ENCODE measurements at places on chromosomes 12 and 14.
A peak's percentile ranks its signal among the peaks of the same experiment; 100 is the strongest.

DNA sequence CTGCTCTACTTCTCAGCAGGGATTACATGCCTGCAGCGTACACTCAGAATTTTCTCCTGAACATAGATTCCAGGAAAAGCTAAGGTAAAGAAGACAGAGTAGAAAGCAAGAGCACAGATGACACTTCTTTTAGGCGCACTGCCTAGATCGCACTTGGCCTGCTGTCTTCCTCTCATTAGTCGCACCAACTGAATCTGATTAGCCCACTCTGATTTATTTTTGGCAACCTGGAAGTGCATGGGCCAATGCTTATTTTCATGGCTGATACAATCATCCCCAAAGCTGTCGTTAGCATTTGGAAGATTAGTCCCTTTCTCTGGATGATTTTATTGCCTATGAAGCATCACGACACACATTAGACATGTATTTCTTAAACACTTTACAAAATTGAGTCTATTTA is 152.5 kb downstream of the PTPRO start:
- H3K4me1 ChIP-seq, result no peaks in the 10 kb centered on the region
- H3K27ac ChIP-seq, result no peak overlapping the region
- DNase-seq, result no peak
- H3K36me3 ChIP-seq, result no peaks in the 10 kb centered on the region
- H3K4me3 ChIP-seq, result no peak overlapping the region

GRCh38 chr12:115109863-115110262 is 425.9 kb upstream of the TBX3 start:
- H3K27ac ChIP-seq, result no peak overlapping the region
- no peaks in the 10 kb centered on the region for H3K27me3 ChIP-seq
- H3K4me3 ChIP-seq, result no peak overlapping the region
- H3K36me3 ChIP-seq, result no peaks in the 10 kb centered on the region

DNA sequence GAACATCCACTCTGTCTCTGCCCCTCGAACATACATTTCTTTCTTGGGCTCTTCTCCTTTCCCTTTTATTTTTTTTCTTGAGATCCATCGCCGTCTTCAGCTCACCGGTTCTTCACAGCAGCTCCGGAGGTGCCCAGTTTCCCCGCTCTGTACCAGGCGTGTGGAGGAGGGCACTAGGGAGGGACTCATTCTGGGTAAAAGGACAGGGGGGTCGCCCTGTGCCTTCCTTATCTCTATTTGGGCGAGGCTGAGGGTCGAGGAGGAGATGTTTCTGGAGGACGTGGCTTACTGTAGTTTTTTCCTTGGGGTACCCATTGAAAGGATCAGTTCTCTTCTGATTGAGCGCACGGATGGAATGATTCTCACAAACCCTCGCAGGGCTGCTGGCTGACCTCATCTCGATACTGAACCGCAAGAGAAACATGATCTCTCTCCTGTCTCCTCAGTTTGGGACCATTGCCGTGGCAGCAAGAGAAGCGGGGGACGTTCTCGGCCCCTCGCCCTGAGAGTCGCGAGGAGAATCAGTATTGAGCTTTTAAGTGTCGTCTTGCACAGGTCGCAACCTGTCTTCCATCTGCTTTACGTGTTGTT is 386 bp downstream of the LIN52 start:
- peak; percentile 35 for DNase-seq
- H3K36me3 ChIP-seq, result no peaks in the 10 kb centered on the region
- no peaks in the 10 kb centered on the region for H3K27me3 ChIP-seq
- peak overlapping the region; percentile 3 for H3K27ac ChIP-seq
- peak overlapping the region; percentile 79 for H3K4me3 ChIP-seq

DNA sequence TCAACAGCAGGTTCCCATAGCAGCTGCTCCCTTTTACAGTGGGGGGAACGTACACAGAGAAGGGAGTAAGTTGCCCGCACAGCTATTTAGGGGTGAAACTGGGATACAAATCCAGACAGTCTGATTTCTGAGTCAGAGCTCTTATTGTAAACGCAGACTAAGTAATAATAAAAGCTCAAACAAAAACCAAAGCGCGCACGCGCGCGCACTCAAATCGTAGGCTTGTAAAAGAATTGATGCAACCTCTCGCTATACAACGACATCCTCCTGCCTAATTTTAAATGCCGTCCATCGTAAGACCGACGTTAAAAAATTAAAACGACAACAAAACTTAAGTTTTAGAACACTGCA is 747 bp upstream of the DACT1 start:
- H3K27ac ChIP-seq, result no peak overlapping the region
- H3K4me1 ChIP-seq, result peaks cover 8% of the 10 kb centered on the region
- H3K4me3 ChIP-seq, result peak overlapping the region; percentile 55
- no peak for DNase-seq

- no peak overlapping the region for H3K4me3 ChIP-seq
- no peak for DNase-seq
- H3K27ac ChIP-seq, result no peak overlapping the region
- peaks cover 48% of the 10 kb centered on the region for H3K27me3 ChIP-seq
Measured at GRCh38 chr12:52689239-52689638, 9.0 kb upstream of the KRT1 start.

DNA sequence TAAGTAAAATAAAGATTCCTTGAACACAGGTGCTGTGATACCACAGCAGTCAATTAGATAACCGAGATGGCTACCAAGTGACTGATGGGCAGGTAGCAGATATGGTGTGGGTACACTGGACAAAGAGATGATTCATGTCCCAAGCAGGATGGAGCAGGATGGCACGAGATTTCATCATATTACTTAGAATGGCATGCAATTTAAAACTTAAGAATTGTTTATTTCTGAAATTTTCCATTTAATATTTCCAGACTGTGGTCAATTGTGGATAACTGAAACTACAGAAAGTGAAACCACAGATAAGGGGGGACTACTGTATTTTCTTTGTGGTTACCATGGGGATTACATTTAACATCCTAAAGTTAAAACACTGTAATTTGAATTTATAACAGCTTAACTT is 7.5 kb upstream of the ZFP36L1 start:
- H3K4me1 ChIP-seq, result no peaks in the 10 kb centered on the region
- no peak overlapping the region for H3K4me3 ChIP-seq
- DNase-seq, result no peak
- H3K27ac ChIP-seq, result no peak overlapping the region
- no peaks in the 10 kb centered on the region for H3K27me3 ChIP-seq

DNA sequence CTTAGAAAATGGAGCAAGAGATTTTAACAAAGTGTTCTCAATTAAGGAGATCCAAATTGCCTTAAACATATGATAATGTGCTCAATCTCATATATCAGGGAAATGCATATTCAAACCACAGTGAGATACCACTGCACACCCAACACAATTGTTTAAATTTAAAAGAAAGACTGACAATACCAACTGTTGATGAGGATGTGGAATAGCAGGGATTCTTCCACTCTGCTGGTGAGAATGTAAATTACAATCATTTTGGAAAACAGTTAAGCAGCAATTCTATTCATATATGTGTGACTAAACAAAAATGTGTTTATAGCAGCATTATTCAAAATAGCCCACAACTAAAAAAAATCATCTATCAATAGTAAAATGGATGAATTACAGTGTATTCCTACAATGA is 144.2 kb downstream of the KICS2 start:
- H3K36me3 ChIP-seq, result no peaks in the 10 kb centered on the region
- H3K27ac ChIP-seq, result no peak overlapping the region
- H3K4me3 ChIP-seq, result no peak overlapping the region
- H3K27me3 ChIP-seq, result no peaks in the 10 kb centered on the region

DNA sequence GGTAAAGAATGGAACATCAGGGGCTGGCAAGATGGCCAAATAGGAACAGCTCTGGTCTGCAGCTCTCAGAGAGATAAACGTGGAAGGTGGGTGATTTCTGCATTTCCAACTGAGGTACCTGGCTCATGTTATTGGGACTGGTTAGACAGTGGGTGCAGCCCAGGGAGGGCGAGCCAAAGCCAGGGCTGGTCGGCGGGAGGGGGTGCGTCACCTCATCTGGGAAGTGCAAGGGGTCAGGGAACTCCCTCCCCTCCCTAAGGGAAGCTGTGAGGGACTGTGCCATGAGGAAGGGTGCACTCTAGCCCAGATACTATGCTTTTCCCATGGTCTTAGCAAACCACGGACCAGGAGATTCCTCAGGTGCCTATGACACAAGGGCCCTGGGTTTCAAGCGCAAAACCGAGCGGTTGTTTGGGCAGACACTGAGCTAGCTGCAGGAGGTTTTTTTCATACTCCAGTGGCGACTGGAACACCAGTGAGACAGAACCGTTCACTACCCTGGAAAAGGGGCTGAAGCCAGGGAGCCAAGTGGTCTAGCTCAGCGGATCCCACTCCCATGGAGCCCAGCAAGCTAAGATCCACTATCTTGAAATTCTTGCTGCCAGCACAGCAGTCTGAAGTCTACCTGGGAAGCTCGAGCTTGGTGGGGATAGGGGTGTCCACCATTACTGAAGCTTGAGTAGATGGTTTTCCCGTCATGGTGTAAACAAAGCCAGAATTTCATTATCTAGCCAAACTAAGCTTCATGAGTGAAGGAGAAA is 317.6 kb downstream of the NELL2 start:
- H3K4me1 ChIP-seq, result no peaks in the 10 kb centered on the region
- no peaks in the 10 kb centered on the region for H3K36me3 ChIP-seq
- H3K27me3 ChIP-seq, result no peaks in the 10 kb centered on the region
- DNase-seq, result no peak
- H3K4me3 ChIP-seq, result no peak overlapping the region

DNA sequence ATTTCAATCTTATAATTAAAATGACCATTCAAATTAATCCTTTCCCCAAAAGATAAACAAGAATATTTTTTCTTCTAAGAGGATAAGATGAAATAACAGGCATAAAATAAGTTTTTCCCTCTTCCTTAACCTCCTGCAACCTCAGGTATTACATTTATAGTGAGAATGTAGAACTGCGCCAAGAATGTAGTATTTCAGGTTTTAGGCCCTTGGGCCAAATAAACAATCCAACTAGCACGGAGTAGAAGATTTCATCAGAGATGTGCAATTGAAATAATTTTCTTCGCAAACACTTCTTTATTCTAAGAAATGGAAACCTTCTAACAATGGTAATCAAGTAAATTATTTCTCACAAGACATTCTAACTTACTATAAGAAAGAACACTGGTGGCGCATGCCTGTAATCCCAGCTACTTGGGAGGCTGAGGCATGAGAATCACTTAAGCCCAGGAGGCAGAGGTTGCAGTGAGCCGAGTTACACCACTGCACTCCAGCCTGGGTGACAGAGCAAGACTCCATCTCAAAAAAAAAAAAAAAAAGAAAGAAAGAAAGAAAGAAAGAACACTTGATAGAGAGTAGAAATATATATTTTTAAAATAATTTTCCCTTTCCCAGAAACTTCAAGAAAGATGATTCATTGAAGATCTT is 100.8 kb downstream of the TAOK3 start:
- no peaks in the 10 kb centered on the region for H3K4me1 ChIP-seq
- H3K27me3 ChIP-seq, result no peaks in the 10 kb centered on the region
- no peak overlapping the region for H3K4me3 ChIP-seq
- DNase-seq, result no peak

DNA sequence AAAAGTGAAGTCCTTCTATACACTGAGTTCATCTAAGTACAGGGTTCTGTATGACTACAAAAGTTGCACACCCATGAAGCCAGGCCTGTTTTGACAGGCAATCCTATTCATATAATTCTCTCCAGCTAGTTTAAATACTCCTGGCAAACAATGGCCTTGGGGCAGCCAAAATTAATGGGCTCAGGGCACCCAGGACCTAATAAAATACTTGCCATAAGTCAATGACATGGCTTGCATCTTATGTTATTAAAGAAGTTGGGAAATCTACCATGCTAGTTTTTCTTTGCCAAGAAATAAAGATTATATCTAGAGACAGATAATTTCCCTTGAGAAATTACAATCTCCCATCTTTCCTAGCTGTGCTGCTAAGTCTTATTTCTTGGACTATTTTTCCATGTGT is 11.1 kb upstream of the TMTC1 start:
- H3K27me3 ChIP-seq, result no peaks in the 10 kb centered on the region
- DNase-seq, result no peak
- no peak overlapping the region for H3K4me3 ChIP-seq

DNA sequence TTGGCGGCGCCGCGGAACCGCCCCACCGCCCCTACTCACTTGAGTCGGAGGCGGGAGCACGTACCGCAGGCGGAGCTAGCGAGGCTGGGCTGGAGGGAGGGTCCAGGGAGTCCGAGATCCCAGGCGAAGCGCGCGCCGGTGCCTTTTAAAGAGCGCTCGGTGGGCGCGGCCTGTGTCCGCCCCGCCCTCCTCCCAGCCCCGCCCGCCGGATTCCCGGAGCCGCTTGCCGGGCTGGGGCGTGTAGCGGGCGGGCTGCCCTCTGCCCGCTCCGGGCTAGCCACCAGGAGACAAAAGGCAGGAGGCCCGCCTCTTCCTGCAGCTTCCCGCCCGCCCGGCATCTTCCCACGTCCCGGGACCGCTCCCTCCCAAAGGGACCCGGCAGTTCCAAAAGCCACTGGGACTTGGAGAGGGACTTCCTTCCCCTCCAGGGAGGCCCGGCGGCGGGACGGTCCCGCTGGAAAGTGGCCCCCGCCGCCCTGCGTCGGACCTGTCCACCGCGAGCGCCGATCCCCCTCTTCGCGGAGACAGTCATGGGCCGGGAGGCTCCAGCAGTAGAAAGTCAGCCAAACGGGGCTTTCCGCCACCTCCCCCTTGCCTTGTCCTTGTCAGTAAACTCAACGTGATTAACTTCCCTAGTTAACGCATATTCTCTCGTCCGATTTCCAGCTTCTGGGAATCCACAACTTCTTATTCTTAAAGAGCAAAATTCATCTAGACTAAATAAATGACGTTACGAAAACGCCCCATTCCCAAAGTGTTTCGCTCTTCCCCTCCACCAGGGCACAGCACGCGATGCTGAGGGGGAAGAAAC is at the start of gene CSRP2:
TSS of gene CSRP2 (minus strand) at position 121 of the 811 bp plus-strand sequence. CDS start 12,759 bp downstream, outside the sequence.
- H3K36me3 ChIP-seq, result peaks cover 2% of the 10 kb centered on the region
- H3K4me1 ChIP-seq, result peaks cover 18% of the 10 kb centered on the region
- peak within 1 kb of the TSS; percentile 87 for H3K27ac ChIP-seq
- peak; percentile 96 for DNase-seq
- peak within 1 kb of the TSS; percentile 89 for H3K4me3 ChIP-seq

- no peak overlapping the region for H3K27ac ChIP-seq
- peaks cover 12% of the 10 kb centered on the region for H3K4me1 ChIP-seq
Measured at GRCh38 chr14:52111583-52111982, 42.7 kb upstream of the NID2 start.

GRCh38 chr14:55771242-55771981 is 191.4 kb downstream of the KTN1 start:
- no peak for DNase-seq
- H3K36me3 ChIP-seq, result no peaks in the 10 kb centered on the region
- no peak overlapping the region for H3K27ac ChIP-seq
- H3K4me1 ChIP-seq, result no peaks in the 10 kb centered on the region

- no peaks in the 10 kb centered on the region for H3K36me3 ChIP-seq
- H3K4me1 ChIP-seq, result peaks cover 13% of the 10 kb centered on the region
- H3K27ac ChIP-seq, result no peak overlapping the region
Measured at GRCh38 chr12:132422381-132423043, 67.4 kb upstream of the FBRSL1 start.

GRCh38 chr14:43407706-43408105 is 1099.4 kb downstream of the FSCB start:
- no peak for DNase-seq
- H3K4me1 ChIP-seq, result no peaks in the 10 kb centered on the region

- no peak overlapping the region for H3K27ac ChIP-seq
- no peak overlapping the region for H3K4me3 ChIP-seq
- H3K4me1 ChIP-seq, result peaks cover 8% of the 10 kb centered on the region
- H3K27me3 ChIP-seq, result no peaks in the 10 kb centered on the region
- no peaks in the 10 kb centered on the region for H3K36me3 ChIP-seq
Measured at GRCh38 chr12:13452955-13453570, 256.5 kb downstream of the EMP1 start.

Measured in neuronal stem cell (in vitro differentiated cells).